PC-9 (cell line): ENCODE measurements at places on chromosomes 11 and 22. TPM values are rescaled to one million over a fixed set of nuclear protein-coding genes. Genes with fewer than 3 reads are reported as not detected.

Gene AGBL2
- 13.1 and 21.9 TPM in 2 replicates for total RNA-seq

GRCh38 chr11:20005747-20006146 lies 154.5 kb downstream of the DBX1 start:
- no peaks in the 10 kb centered on the region for H3K27me3 ChIP-seq
- no peak overlapping the region for H3K4me3 ChIP-seq
- H3K36me3 ChIP-seq, result no peaks in the 10 kb centered on the region
- H3K27ac ChIP-seq, result no peak overlapping the region

Gene MMP12
- total RNA-seq, result not detected in 2 replicates

DNA sequence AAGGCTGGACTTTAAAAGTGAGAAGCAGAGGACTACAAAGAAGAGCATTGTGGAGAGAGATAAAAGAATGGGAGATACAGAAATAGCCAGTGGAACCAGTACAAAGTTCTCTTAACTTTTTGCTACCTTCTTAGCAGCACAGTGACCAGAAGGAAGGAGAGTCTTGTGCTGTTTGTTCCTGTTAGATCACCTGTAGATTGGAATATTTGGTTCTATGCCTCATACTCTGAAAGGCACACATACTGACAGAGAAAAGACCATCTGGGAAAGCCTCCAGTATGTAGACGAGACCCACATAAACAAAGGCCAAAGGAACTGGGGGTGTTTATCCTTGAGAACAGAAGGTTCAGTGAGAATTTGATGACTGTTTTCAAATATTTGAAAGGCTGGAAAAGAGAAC lies 18.7 kb downstream of the RNF141 start:
- no peak overlapping the region for H3K4me3 ChIP-seq
- no peak for DNase-seq
- no peak overlapping the region for H3K27ac ChIP-seq
- H3K36me3 ChIP-seq, result peaks cover 7% of the 10 kb centered on the region

DNA sequence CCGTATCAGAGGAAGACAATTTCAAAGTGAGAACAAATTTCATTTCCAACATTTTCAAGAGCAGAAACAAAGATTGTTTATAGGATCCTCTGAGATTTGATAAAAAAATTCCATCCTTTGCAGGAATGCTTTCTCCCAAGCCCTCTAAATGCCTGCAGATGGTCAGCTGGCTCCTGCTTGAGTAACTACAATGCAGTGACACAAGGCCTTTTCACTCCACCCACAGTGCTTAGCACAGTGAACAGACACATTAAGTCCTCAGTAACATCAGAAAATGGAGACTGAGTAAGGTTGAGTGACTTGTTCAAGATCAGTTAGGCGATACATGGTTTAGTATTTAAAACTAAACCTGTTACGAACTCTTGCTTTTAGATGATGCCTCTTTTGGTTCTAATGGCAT lies 527.1 kb upstream of the CCDC90B start:
- H3K27ac ChIP-seq, result no peak overlapping the region
- no peak overlapping the region for H3K4me3 ChIP-seq
- no peak for DNase-seq

Gene P2RY6
- total RNA-seq, result 29.7 and 34.7 TPM in 2 replicates

DNA sequence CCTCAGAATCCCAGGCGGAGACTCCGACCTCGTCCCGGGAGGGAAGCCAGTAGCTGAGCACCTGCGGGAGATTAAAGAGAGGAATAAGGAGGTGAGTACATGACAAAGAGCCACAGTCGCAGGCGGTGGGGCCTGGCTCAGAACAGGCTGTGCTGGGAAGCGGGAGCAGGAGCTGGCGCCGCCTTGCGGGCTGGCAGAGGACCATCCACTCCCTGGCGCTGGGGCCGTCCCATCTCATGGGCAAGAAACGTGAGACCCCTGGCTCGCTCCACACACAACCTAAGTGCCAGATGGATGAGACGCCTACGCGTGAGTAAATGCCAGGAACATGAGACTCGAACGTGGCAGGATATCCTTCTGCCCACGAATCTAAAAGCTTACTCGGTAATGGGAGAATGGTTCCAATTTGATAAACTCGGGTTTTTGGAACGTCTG lies 6.3 kb downstream of the CEND1 start:
- H3K27me3 ChIP-seq, result no peaks in the 10 kb centered on the region
- H3K4me3 ChIP-seq, result no peak overlapping the region
- DNase-seq, result no peak
- no peaks in the 10 kb centered on the region for H3K36me3 ChIP-seq

GRCh38 chr11:27592098-27592780 lies 85.7 kb upstream of the LIN7C start:
- H3K4me3 ChIP-seq, result no peak overlapping the region
- DNase-seq, result no peak
- H3K27ac ChIP-seq, result no peak overlapping the region
- H3K27me3 ChIP-seq, result no peaks in the 10 kb centered on the region
- no peaks in the 10 kb centered on the region for H3K36me3 ChIP-seq
- no peaks in the 10 kb centered on the region for H3K4me1 ChIP-seq

DNA sequence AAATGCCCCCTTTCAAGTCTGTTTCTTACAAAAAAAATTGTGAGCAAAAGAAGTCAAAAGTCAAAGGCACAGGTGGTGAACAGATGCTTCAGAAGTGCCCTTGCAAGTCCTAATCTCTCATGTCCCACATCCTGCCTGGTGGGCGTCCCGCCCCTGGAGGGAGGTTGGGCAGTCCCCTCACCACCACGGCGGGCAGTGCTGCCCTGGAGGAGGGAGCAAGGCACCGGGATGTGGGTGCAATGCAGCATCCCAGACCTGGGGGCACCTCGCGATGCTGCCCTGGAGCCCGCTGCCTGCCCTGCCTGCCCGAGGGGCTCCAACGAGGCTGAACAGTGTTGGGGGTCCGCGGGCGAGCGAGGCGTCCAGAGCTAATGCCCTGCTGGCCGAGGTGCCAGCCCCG lies 15.9 kb downstream of the MRGPRG start:
- no peaks in the 10 kb centered on the region for H3K4me1 ChIP-seq
- no peaks in the 10 kb centered on the region for H3K36me3 ChIP-seq
- DNase-seq, result no peak
- H3K27ac ChIP-seq, result no peak overlapping the region

DNA sequence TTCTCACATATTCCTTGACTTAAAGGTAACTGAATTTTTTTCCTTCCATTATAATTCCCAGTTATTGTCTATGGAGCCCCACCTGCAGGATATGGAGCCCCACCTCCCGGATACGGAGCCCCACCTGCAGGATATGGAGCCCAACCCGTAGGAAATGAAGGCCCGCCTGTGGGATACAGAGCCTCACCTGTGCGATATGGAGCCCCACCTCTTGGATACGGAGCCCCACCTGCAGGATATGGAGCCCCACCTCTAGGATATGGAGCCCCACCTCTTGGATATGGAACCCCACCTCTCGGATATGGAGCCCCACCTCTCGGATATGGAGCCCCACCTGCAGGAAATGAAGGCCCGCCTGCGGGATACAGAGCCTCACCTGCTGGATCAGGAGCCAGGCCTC lies 28.1 kb downstream of the WBP2NL start:
- peaks cover 14% of the 10 kb centered on the region for H3K4me1 ChIP-seq
- H3K27me3 ChIP-seq, result no peaks in the 10 kb centered on the region
- H3K36me3 ChIP-seq, result no peaks in the 10 kb centered on the region
- no peak for DNase-seq
- H3K4me3 ChIP-seq, result no peak overlapping the region

GRCh38 chr22:22576244-22576988 lies 17.4 kb upstream of the PRAME start:
- no peaks in the 10 kb centered on the region for H3K36me3 ChIP-seq
- no peaks in the 10 kb centered on the region for H3K4me1 ChIP-seq
- H3K4me3 ChIP-seq, result no peak overlapping the region
- H3K27ac ChIP-seq, result no peak overlapping the region
- H3K27me3 ChIP-seq, result peaks cover 16% of the 10 kb centered on the region

DNA sequence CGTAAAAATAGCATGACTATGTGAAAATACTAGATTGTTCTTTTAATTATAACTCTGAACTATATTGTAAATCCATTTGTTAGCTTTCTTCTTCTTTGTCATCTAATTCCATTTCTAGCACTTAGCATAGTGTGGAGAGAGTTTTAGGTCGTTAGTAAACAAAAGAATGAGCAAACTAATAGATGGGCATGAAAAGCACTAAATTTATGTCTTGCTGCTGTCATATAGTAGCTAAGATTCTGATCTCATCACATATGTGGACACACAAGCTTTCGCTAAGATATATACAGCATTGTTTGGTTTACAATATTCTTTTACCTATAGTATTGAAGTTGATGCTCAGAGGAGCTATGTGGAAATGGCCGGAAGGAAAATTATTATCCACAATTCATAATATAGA lies 370.5 kb downstream of the CNTN5 start:
- no peak for DNase-seq
- H3K27me3 ChIP-seq, result no peaks in the 10 kb centered on the region
- no peaks in the 10 kb centered on the region for H3K4me1 ChIP-seq
- H3K36me3 ChIP-seq, result no peaks in the 10 kb centered on the region

GRCh38 chr11:37849706-37850105 lies 1251.7 kb upstream of the RAG2 start:
- H3K4me3 ChIP-seq, result no peak overlapping the region
- no peak for DNase-seq
- H3K4me1 ChIP-seq, result no peaks in the 10 kb centered on the region
- no peak overlapping the region for H3K27ac ChIP-seq
- H3K27me3 ChIP-seq, result no peaks in the 10 kb centered on the region

GRCh38 chr11:69638941-69639681 lies 1.8 kb upstream of the CCND1 start:
- H3K4me1 ChIP-seq, result peaks cover 29% of the 10 kb centered on the region
- H3K4me3 ChIP-seq, result peak overlapping the region; percentile 99

Gene TIGD3
- total RNA-seq, result 1.7 and 1.8 TPM in 2 replicates

DNA sequence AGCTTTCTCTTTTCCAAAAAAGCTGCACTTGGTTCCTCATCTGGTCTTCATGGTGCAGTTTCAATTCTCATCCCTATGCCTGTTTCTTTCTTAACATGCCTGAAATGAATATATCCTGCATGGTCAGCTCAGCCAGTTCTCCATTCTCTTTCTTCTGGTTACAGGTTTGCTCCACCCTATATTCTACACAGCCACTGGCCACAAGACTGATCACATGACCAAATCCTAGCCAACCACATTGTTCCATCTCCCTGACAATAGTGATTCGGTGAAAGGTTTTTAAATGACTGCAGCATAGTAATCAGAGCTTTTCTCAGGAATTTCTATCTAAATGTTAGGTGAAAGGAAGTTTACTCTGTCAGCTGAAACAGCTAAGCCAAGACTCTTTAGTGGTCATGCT lies 891.4 kb downstream of the METTL15 start:
- no peak overlapping the region for H3K4me3 ChIP-seq
- no peaks in the 10 kb centered on the region for H3K4me1 ChIP-seq
- H3K36me3 ChIP-seq, result no peaks in the 10 kb centered on the region

DNA sequence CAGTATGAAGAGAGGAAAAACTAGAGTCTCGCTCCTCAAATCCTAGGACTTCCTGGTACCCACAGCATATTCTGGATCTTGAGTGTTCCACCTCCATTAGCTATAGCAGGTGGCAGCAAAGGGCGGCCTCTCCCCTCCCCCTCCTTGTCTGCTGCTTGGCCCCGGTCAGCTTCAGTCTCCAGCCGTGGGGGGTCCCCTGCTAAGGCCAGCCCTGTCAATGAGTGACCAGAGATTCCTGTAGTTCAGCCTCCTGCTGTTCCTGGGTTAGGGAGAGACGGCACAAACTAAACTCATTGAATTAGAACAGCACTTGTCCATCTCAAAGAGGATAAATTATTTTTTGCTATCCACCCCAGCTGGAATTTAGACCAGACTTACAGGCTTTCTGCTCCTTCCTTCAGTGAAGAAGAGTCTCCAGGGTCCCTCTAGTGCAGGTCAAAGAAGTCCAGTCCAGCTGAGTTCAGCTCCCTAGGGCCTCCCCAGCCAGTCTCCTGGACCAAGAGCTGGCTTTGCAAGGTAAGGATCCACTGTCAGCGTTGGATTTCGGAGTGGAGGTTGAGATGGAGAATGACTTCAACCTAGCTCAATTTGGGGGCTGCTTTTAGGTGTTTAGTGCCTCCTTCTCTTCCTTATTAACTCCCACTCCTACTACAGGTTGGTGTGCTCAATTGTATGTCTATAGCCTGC lies 1.1 kb upstream of the PHLDB1 start:
- no peak for DNase-seq
- H3K27me3 ChIP-seq, result peaks cover 13% of the 10 kb centered on the region; the same call in 1 of the 2 replicates
- H3K4me1 ChIP-seq, result peaks cover 6% of the 10 kb centered on the region; the same call in 1 of the 2 replicates

- H3K4me3 ChIP-seq, result no peak overlapping the region
- no peaks in the 10 kb centered on the region for H3K36me3 ChIP-seq
- no peaks in the 10 kb centered on the region for H3K27me3 ChIP-seq
Observed at GRCh38 chr11:102272047-102272824, 45.0 kb upstream of the BIRC3 start.

Gene MOV10L1
- total RNA-seq, result not detected in 2 replicates

Gene OR4D10
- not detected in 2 replicates for total RNA-seq

- H3K27me3 ChIP-seq, result no peaks in the 10 kb centered on the region; the same call in 1 of the 2 replicates
- H3K36me3 ChIP-seq, result no peaks in the 10 kb centered on the region
- H3K27ac ChIP-seq, result no peak overlapping the region
Observed at GRCh38 chr22:50139843-50140415, 30.6 kb upstream of the PANX2 start.

DNA sequence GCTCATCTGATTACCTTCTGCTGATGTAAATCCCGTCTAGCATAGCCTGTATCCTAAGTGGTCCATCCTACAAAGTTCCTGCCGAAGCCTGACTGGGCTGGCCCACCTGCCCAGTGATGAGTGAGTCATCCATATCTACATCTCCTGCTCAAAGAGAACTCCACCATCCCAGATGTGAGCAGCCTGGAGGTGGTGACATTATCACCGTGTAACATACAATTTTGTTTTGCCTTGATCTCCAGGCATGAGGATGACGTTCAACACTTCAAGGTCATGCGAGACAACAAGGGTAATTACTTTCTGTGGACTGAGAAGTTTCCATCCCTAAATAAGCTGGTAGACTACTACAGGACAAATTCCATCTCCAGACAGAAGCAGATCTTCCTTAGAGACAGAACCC lies 5.6 kb downstream of the TMA7B start:
- H3K27ac ChIP-seq, result no peak overlapping the region
- no peaks in the 10 kb centered on the region for H3K36me3 ChIP-seq
- H3K27me3 ChIP-seq, result peaks cover 63% of the 10 kb centered on the region
- H3K4me1 ChIP-seq, result no peaks in the 10 kb centered on the region
- no peak for DNase-seq
- no peak overlapping the region for H3K4me3 ChIP-seq

DNA sequence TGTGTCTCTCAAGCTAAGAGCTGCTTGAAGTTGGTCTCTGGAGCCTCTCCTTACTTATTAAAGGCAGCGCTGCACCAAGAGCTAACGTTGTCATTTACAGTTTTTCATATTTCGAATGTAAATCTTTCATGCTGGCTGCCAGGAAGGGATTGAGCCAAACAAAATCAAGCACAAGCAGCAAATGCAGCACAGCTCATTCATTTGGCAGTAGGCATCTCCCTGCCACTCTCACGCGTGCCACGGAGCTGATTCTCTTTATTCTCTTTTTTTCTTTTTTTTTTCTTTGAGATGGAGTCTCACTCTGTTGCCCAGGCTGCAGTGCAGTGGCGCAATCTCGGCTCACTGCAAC lies 1.4 kb upstream of the VEGFB start:
- no peaks in the 10 kb centered on the region for H3K27me3 ChIP-seq
- H3K36me3 ChIP-seq, result no peaks in the 10 kb centered on the region; the same call in 1 of the 2 replicates
- H3K4me1 ChIP-seq, result peaks cover 25% of the 10 kb centered on the region
- no peak for DNase-seq
- no peak overlapping the region for H3K4me3 ChIP-seq
- H3K27ac ChIP-seq, result no peak overlapping the region
